ENCODE measurements at places on chromosomes 6 and 20.
A peak's percentile ranks its signal among the peaks of the same experiment; 100 is the strongest.

GRCh38 chr20:46031701-46032254, 2.8 kb downstream of the SLC12A5 start:
- DNase-seq: no peak

GRCh38 chr6:115677198-115677597, 383.5 kb downstream of the FRK start:
- no peak for DNase-seq

GRCh38 chr20:43721097-43721428, 5.7 kb downstream of the GTSF1L start:
- no peak for DNase-seq

DNA sequence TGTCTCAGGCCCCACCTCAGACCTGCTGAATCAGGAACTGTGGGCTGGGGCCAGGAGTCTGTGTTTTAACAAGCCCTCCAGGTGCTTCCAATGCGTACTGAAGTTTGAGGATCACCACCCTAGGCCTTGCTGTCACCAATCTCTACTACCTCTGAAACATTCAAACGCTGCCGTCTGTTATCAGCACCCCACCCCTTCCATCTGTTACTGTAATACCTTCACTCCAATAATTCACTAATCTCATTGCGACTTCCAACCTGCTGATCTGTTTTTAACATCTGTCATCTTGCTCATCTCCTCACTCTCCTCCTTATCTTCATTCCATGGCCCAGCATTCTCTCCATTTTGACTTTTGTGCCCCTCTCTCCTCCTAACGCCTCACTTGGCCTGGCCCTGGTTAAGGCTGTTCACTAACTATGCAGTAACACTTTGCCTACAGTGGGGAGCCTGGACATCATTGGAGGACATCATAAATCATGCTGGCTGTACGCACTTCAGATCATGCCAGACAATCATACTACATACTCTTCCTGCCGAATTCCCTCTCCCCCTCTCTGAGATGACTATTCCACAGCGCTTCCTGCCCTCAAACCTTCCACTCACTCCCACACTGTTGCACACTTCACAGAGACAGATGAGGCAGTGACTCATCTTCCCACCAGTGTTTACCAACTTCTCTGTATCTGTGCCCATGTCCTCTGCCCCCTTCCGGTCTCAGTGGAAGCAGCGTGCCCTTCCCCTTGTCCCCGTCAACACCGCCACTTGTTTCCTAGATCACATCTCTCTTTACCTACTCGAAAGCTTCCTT, 3.0 kb upstream of the GUCA1B start:
- DNase-seq: no peak

DNA sequence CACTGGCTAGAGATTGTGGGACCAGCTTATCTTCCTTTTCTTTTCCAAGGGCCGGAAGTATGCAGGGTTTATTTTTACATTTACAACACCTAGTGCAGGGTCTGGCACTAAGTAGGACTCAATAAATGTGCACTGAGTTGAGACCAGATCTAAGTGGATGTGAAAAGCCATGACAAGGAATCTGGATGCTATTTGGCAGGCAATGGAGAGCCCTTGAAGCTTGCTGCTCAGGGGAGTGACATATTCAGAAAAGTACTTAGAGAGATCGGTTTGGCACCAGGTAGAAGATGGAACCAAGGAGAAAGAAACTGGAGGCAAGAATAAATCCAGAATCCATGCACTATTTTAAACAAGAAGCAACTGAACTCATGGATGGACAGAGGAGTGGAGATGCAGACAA, 815.8 kb downstream of the MAFB start:
- no peak for DNase-seq

GRCh38 chr6:45278367-45278766, 49.8 kb upstream of the RUNX2 start:
- DNase-seq: no peak

DNA sequence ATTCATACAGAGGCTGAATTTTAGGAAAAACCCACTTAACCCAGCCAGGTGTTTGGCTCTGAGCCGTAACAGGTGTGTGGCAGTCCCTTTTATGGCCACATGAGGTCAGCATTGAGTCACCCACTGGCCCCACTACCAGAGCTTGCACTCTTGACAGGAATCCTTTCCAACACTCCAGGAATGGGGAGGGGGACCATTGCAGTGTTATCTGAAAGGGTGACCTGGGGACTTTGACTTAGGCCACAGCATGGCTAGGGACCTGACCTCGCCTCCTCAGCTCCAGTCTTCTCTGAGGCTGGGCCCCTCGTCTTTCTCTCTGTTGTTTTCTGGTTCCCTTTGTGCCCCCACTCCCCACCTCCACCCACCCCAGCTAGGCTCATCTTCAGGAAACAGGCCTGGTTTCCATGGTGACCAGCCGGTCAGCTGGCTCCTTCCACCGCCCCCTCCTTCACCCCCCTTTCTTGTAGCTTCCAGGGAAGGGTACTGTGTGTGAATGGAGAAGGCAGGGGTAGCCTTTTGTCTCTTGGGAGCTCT, 2.1 kb upstream of the TMEM151B start:
- DNase-seq: peak; percentile 73

DNA sequence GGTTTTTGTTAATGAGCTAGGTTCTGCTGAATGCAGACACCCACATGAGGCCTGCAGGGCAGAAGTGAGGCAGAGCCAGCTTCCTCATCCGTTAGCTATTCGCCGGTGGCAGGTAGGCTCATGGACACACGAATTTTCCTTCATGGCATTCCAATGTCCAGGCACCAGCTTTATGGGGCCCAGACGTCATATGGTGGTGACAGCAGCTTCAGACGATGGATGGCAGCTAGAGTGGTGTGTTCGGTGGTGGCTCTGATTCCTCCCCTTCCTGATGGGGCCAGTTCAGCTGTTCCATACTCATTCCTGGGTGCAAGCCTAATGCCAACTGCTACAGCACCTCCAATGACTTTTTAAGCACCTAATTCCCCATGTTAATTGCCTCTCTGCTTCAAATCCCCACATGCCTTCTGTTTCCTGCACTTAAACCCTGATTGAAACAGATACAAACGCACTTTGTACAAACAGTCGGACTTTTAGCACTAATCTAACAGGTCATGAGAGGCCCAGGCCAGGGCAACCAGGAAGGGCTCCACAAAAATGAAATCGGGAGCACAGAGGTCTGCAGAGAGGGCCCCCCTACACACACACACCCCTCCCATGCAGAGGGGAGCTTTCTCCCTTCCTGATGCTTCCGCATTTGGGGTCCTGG, 35.7 kb upstream of the MLN start:
- no peak for DNase-seq

- no peak for DNase-seq
These were observed 15.0 kb upstream of the MRAP2 start for GRCh38 chr6:84018453-84019061.

GRCh38 chr20:37484331-37484730, 36.7 kb upstream of the NNAT start:
- DNase-seq: no peak

GRCh38 chr6:127547215-127547614, 28.1 kb upstream of the MTCL3 start:
- no peak for DNase-seq

DNA sequence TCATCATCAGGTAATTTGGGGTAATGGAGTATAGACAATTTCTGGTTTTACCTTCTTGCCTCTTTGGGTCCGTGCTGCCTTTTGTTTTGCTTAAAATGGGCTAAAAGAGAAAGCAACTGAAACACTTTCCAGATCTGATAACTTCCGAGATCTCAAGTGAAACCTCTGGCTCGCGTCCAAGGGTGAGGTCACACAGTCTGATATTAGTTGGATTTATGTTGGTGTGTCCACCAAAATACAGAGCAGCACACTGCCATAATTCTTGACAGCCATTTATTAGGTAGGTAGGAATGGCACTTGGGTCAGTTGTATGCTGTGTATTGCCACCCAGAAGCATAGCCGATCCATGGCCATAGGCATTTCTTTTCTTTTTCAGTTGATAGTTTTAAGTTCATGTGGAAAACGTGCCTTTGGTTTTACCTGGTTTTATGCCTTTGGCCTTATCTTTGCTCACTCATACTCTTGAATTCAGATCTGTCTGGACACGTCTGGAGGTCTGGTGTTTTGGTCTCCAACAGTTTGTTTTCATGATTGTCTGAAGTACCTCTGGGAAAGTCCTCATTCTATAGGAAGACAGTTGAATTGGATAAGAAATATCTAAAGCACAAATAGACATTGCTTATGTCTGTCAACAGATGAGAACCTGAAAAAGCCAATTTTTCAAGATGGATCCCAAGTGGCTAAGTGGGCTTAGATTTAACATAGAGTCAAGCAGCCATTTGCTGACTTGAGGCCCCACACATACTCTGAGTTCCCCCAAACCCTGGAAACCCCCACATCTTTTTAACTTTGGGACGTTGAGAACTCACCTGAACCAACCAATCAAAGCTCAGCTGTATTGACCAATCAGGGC, 320.8 kb downstream of the SOX4 start:
- DNase-seq: peak; percentile 31

GRCh38 chr6:46509063-46509462, 17.8 kb upstream of the RCAN2 start:
- DNase-seq: no peak
